Stimulated activated CD4-positive, alpha-beta T cell treated with anti-CD3 and anti-CD28 coated beads, Interleukin-15, amount 100 ng/mL, for 1 hour (primary cell): ENCODE measurements at places on chromosomes 13 and 19.

DNA sequence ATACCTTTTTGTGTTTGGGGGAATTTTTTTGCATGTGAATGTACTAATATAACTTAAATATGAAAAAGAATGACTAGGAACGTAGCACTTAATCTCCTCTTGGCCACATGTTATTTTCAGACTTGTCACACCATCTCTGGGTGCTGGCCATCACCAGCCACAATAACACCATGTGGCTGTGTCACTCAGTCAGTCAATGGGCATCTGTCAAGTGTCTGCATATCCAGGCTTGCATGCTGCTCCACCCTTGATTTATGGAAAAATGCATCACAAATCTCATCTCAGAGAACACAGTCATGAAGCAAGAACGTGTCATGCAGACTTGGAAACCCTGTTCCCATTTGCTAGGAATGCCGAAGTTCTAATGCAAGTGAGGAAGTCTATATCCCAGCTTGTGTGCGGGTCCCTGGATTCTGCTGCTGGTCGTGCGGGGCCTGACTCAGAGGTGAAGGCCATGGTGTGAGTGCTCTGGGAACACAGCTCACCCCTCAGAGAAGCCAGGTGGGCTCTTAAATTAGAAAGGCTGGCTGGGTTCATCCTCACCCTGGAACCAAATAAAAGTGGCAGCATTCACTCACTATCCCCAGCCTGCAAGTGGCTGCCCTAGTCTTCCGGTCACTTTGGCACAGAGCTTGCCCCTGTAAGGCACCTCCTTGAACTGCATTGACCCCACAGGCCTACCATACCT is 53.6 kb upstream of the ARHGEF7 start:
- DNase-seq: no peak

DNA sequence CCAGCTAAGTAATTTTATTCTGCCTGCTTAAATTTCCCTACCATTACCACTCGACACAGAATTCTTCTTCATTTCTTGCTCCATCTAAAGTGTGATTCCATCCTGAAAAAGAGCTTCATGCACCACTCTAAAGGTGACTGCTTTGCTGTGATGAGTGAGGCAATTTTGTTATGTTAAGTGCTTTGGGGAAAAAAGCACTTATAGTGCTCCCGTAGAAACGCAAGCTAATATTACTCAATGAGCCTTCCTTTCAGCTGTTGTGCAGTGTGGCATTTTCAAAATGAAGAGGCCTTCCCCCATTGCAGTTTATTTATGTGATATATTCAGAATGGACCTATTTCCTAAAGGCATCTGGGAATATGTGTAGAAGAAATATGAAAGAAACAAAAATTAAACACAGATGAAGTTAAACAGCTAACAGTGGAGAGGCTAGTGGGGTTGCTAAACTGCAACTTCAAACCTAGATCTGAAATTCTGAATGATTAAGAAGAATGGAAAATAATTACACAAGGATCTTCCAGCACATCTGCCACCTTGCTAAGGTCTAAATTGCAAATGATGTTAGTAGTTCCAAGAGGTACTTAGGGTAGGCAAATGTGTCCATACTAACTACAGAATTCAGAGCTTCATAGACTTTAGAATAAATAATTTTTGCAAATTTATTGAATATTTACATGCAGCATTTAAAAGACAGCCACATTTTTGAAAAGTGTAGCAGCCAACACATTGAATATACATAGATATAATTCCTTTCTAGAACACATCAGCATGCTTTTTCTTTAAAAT is 211.7 kb downstream of the DCT start:
- DNase-seq: no peak

- DNase-seq: no peak
Measured at GRCh38 chr13:76632401-76633044, 253.7 kb downstream of the KCTD12 start.

GRCh38 chr13:45474584-45475454 is 10.1 kb downstream of the COG3 start:
- no peak for DNase-seq

DNA sequence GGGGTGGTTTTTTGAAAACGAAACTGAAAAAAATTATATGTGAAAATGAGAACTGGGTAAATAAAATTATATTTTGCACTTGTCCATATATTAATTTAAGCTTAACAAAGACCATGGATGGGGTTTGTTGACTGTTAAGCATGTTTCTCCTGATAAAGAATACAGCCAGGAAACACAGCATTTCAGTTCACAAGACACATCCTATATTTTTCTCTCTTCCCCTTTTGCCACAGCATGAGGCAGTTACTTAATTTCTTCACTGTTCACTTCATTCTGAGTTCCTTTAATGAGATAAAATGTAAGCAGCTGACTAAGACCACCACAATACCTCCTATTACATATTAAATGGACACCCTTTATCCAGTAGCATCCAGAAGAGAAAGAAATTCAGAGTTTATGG is 64.0 kb downstream of the RXFP2 start:
- DNase-seq: no peak

DNA sequence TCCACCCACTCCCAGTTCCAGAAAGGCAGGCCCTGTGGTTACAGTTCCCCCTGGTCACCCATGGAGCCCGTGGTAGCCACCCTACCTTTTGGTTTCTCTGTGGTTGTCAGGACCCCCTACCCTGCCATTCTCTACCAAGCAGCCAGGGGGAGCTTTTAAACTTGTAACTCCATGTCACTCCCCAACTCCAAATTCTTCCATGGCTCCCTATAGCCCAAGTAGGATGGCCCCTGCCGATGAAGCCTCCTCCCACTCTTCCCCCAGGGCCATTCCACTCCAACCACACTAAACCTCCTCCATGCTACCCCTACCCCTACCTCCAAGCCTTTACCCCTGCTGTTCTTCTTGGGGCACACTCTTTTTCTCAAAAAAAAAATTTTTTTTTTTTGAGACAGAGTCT is 2.2 kb downstream of the S1PR2 start:
- no peak for DNase-seq

- DNase-seq: no peak
Measured at GRCh38 chr13:32029684-32030083, 1.9 kb upstream of the FRY start.

- no peak for DNase-seq
Measured at GRCh38 chr19:9407827-9408226, 27.5 kb downstream of the ZNF266 start.

GRCh38 chr13:20350819-20351218 is 118.7 kb upstream of the GJB6 start:
- DNase-seq: no peak

DNA sequence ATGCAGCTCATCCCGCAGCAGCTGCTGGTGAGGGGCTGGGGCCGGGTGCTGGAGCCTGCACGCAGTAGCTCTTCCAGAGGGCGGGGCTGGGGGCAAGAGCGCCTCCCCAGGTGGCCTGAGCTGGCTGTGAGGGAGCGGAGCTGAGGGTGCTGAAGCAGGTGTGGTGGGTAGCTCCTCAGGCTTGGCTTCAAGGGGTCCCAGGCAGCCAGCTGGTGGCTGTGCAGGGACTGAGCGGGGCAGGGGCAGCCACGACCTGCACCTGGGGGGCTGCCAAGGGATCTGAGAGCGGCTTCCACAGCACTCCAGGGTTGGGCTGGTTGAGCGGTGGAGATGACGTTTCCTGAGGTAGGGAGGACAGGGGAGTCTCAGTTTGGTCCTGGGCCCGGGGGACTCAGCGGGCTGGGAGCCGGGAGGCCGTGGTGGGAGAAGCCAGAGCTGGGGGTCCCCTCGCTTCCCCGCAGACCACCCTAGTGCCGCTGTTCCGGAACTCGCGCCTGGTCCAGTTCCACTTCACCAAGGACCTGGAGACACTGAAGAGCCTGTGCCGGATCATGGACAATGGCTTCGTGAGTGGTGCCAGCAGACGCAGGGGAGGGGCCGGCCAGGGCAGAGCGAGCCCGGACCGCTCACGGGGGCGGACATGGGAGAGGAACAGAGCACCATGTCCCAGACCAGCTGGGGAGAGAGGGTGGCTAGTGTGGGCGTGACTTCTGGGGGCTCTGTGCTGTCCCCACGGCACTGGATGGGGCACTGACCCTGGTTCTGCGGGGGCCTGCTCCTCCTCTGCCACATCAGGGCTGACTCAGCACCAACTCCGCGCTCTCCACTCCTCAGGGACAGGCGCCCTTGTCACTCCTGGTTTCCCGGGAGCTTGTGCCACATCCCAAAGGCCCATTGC is 7.4 kb downstream of the PTOV1 start:
- DNase-seq: no peak

DNA sequence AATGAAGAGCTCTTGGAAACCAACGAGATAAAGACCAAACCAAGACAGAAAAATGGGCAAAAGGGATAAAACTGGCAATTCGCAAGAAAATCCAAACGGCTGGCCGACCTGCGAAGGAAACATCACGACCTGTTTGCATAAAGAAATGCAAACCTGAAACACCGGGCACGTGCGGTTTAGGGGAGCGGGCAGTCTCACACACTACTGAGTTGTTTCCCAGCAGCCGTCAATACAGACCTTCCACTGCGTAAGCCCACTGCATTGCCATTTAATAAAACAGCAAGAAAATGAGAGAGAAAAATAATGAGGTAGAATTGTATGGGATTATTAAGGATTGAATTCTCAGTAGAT is 642 bp upstream of the PEG3 start:
- no peak for DNase-seq

DNA sequence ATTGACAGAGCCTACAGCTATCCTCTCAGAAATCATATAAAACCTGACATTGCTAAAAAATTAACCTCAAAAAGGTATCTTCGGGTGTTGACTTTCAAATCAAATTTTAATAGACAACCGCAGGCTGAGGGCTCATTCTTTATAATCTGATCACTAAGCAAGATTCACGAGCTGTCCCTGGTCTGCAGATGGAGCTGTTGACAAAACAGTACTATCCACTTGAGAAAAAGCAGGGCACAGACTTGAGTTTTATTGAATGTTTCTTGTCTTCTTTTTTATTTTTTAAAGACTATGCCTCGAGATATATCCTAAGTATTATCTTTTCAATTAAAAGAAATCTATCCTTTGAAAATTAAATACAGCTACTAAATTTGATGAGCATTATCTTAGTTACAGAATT is 540.5 kb downstream of the PCDH9 start:
- no peak for DNase-seq

DNA sequence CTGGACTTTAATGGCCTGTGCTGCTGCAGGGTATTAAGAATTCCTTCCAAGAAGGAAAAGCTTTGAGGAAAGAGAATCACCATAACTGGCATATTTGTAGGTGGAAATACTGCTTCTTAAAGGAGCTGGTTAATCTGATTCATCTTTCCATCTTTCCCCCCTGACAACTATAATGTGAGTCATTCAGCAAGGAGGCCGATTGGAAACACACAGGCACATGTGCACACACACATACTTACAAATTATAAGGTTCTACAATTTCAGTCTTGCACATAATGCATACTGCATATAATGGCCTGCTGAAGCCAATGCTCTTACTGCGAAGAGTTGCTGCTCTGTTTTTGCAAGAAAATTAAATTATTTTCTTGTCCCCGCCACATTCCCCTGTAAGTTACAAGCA is 78.8 kb upstream of the TPP2 start:
- no peak for DNase-seq

DNA sequence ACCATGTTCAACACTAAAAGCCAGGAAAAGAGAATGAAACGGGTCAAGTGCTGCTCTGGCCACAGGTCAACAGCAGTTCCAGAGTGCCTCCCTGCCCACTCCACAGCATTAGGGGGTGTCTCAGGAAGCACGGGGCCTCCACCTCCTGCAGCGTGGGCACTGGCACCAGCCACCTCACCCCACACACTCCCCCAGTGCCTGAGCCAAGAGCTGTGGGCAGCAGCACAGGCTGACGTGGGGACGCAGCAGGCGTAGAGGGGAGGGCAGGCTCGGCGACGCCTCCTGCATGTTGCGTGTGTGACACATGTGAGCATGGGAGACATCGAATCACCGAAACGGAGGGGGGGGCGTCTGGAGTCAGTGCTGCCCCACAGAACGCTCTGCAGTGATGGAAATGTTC is 21.4 kb upstream of the TMEM160 start:
- DNase-seq: no peak

DNA sequence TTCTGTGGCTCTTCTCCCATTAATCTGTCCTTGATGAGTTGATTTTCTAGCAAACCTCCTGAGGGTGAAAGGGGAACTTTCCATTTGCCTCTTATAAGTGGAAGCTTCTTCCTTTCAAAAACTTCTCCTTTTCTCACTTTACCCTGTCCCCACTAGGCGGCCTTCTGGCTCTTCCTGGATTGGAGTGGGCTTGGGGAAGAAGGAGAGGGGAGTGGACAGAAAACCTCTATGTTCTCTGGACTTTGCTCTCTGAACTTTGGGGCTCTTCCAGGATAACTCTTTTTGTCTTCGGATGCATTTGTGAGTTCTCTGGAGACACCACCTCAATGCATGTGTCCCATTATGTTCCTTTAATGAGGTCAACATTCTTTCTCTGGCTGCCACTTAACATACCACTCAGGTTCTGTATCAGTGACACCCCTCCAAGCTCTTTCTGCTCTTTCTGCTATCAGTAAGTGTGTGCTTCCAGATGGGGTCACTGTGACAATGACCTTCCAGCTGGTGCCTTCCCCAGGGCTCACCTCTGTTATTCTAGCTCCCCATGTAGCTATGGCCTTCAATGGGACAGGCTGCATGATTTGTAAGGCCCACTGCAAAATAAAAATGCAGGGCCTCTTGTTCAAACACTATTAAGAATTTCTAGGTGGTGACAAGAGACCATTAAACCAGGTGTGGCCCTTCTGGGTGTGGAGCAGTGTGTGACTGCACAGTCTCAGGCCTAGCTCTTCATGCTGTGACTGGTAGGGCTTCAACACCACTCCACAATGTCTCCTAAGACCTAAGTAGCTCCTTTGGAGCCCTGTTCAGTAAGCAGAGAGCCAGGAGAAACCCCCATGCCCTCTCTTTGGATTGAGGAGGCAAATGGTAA is 389.2 kb downstream of the EFNB2 start:
- DNase-seq: no peak

GRCh38 chr13:114096031-114096485 is 36.4 kb downstream of the RASA3 start:
- DNase-seq: no peak

GRCh38 chr13:77291774-77292173 is 35.1 kb downstream of the MYCBP2 start:
- no peak for DNase-seq
